Colonic mucosa (tissue), 4 donors: ENCODE measurements at places on chromosomes 3 and 15.

- DNase-seq: no peak
These were observed 18.7 kb downstream of the PLXNA1 start for GRCh38 chr3:127001486-127002194.

GRCh38 chr3:9015250-9015649 lies 52.0 kb upstream of the RAD18 start:
- DNase-seq: no peak

- DNase-seq: no peak
These were observed 488.4 kb downstream of the NR2F2 start for GRCh38 chr15:96818861-96819260.

DNA sequence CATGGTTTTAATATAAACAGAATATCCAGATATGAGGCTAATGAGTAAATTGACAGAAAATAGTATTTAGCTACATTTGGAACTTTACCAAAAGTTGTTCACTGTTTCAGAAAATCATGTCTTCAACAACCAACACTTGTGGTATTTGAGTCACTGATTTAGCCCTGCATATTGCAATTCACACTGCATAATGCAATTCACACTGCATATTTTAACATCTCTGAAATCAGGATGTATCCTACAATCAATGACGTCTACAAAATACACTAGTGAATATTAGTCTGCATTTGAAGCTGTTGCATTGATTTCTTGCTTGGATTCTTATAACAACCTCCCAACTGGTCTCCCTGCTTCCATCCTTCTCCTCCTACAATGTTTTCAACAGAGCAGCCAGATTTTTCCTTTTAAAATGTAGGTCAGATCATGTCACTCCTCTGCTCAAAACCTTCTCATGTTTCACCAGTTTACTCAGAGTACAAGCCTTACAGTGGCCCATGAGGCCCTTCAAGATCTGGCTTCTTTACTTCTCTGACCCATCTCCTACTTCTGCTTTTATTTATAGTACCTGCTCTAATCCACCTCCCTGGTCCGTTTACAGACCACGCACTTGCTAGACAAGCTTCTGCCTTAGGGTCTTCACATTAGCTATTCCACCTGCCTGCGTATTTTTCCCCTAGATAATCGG lies 11.4 kb upstream of the RAB11A start:
- no peak for DNase-seq

DNA sequence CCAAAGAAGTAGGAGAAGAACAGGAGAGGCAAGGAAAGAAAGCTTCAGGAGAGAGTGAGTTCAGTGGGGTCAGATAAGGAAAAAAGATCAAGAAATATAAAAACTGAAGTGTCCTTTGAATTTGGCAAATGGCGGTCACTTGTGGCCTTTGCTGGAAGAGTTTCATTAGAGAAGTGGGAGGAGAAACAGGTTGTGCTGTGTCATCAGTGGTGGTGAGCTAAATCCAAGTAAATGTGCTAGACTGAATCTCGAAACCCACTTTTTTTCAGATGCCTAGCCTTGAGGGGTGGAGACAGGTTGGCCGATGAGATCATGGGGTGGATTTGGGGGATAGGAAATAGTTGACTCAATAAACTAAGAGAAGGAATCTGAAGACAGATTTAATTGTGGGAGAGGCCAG lies 43.7 kb downstream of the CHRD start:
- no peak for DNase-seq

DNA sequence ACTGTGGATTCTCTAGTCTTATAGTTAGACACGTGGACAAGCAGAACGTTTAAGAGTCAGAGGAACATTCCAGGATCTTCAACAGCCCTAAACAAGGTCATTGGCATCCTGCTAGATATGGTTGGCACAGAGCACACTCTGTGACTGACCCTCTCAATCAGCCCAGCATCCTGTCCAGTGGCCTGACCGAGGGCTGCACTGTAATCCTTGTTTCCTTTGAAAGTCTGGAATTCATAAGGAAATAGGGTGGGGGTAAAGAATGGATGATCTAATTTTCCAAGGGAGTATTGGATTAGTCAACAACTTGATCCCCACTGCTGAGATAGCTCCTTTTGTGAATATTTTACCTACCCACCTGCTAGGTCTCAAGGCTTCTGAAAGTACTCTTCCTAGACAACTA lies 94.5 kb upstream of the DLG1 start:
- no peak for DNase-seq

DNA sequence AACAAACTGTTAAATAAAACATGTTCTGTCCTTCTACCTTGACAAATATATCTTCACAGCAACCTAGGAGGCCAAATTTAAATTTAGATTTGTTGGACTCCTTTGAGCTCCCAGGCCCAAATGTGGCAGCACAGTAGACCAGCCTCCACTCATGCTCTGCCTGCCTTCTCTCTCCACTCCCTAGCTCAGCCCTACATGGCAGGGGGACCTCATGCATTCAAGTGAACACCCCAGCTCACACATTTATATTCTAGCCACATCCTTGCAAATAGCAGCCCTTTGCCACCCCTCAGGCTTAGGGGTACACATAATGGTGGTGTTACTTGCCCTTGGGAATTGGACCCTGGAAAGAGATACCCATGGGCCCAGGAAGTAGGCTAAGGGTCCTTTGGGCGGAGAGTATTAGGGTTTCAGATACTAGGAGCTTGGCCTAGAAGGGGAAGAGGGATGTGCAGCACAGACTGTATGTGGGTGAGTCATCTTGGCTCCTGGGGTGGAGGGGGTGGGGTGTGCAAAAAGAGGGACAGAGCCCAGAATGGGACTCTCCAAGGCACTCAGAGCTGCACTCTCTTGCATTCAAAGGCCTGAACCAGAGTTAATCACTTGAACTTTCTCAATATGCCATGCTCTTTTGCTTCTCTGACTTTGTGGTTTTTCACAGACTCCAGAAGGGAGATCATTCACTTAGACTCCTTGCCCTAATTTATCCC lies 268.4 kb upstream of the ROPN1 start:
- DNase-seq: no peak

GRCh38 chr3:45659661-45660566 lies 29.3 kb upstream of the SACM1L start:
- peak; percentile 88 for DNase-seq

GRCh38 chr15:35393398-35393797 lies 152.6 kb downstream of the DPH6 start:
- DNase-seq: peak; percentile 21

DNA sequence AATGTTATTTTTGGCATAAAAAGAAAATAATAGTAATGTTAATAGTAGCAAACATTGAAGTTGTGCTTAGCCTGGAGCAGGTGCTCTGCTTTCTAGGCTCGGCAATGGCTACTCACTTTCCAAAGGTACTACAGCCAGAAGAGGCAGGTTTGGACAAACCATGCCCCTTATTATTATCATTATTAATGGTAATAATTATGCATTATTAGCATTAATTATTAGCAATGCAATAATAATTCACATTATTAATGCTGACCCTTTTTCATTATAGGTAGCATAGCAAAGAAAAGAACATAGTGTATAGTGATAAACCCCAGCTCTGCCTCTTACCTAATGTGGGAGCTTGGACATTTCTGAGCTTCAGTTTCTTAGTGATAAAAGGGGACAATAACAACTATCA lies 171.4 kb downstream of the EDEM1 start:
- no peak for DNase-seq

- DNase-seq: no peak
These were observed 424.3 kb upstream of the ATP10A start for GRCh38 chr15:26287381-26287780.
